ENCODE measurements at places on chromosomes 11 and 22.

GRCh38 chr22:42066937-42067336 is 3.7 kb downstream of the NAGA start:
- no peak for DNase-seq

- DNase-seq: no peak
Observed at GRCh38 chr11:7591987-7592386, 78.2 kb downstream of the PPFIBP2 start.

- no peak for DNase-seq
Observed at GRCh38 chr11:58047818-58048217, 17.1 kb downstream of the OR6Q1 start.

DNA sequence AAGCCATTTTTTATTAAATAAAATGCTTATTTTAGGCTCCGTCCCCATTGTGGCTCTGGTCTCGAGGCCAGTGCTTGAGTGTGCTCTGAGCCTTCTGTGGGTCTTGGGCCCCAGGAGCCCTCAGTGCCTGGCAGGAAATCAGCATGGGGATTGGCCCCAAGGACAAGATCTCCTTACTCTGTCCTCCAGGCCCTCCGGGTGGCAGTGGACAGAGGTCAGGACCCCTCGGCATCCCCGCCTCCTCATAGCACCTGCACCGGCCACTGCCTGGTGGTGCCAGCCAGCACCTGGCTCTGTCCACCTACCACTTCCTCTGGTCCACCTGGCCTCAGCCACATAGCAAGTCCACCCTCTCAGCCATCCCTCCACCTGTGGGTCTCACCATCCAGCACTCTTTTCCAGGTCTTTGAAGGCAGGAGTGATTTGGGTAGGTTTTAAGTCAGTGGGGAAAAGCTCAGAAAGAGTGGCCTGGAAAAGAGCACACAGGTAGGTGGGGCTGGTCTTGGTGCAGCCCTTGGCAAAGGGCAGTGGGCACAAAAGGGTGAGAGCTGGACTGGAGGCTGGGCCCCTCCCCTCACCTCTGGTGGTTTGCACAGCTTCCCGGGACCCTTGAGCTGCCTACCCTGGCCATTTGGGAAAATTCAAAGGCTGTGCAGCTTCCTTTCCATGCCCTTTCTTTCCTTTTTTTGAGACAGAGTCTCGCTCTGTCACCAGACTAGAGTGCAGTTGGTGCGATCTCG is 3.5 kb downstream of the CLDN5 start:
- DNase-seq: no peak

DNA sequence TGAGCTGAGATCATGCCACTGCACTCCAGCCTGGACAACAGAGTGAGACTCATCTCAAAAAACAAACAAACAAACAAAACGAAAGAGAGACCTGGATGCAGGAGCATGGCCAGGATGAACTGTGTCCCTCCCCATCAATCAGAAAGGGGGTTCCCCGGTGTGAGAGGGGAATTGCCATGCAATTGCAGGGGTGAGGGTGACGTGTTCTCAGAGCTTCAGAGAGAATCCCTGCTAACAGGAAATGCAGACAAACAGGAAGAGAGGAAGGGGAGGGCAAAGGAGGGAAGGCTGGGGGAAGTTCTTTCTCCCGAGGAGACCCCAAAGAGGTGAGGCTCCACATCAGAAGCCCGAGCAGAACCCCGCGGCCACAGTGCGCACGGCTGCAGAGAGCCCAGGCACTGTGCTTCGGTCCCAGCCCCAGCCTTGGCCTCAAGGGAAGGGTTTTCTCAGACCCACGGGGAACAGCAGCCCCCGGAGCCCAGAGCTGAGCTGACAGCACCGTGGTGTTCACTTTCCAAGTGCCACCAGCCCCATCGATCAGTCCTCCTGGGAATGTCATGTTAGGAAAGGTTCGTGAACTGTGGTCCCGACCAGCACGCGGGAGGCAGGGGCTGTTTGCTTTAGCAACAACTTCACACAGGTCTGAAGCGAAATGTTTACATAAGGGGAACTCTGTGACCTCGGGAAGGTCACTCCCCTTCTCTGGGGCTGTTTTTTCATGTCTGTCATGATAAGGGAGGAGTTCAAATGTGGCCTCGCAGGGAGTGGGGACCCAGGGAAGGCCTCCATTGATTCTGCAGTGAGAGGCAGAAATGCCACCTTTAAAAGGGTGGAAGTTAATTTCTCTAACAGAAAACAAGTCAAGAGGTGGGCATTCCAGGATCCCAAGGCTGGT is 108.0 kb upstream of the ANO1 start:
- DNase-seq: no peak

- no peak for DNase-seq
Observed at GRCh38 chr11:46663277-46663940, 37.0 kb downstream of the ARHGAP1 start.

- no peak for DNase-seq
Observed at GRCh38 chr11:42598341-42598740, 713.5 kb upstream of the API5 start.

DNA sequence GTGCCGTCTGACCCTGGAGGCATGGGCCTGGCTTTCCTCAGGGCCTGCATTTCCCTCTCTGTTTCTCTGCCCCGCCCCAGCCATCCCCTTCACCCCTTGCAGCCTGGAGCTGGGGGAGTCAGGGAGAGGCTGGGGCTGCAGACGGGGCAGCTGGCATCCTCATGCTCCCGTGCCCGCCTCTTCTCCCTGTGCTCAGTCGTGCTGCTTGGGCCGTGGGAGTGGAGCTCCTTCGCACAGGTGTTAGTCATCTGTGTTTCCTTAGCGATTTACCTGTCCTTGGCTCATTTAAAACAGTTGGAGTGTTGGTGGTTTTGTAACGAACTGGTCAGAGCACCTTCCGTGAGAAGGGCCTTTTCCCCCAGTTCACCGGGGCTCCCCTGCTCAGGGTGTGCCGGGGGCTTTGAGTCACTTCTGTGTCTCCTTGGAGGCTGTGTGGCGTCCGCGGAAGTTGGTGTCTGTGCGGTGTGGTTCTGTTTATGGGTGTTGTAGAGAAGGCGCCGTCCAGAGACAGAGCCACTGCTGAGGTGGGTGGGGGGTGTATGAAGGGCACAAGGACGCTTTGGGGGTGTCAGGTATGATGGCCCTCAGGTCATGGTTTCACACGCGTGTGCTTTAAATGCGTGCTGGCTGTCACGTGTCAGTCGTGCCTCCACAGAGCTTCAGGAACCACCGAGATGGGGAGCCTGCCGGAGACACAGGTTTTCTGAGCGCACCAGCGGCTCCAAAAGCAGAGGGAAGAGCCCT is 19.5 kb downstream of the BRSK2 start:
- DNase-seq: no peak

DNA sequence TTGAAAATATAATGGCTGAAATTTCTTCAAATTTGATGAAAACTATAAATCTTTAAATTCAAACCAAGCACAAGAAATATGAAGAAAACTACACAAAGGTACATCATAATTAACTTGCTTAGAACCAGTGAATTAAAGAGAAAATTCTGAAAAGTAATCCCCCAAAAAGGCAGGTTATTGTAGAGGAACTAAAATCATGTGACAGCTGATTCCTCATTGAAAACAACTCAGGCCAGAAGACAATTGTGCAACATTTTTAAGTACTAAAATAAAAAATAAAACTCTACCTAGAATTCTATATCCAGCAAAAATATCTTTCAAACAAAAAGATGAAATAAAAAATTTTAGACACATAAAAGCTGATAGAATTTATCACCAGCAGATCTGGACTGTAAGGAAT is 90.3 kb downstream of the SOX6 start:
- no peak for DNase-seq

DNA sequence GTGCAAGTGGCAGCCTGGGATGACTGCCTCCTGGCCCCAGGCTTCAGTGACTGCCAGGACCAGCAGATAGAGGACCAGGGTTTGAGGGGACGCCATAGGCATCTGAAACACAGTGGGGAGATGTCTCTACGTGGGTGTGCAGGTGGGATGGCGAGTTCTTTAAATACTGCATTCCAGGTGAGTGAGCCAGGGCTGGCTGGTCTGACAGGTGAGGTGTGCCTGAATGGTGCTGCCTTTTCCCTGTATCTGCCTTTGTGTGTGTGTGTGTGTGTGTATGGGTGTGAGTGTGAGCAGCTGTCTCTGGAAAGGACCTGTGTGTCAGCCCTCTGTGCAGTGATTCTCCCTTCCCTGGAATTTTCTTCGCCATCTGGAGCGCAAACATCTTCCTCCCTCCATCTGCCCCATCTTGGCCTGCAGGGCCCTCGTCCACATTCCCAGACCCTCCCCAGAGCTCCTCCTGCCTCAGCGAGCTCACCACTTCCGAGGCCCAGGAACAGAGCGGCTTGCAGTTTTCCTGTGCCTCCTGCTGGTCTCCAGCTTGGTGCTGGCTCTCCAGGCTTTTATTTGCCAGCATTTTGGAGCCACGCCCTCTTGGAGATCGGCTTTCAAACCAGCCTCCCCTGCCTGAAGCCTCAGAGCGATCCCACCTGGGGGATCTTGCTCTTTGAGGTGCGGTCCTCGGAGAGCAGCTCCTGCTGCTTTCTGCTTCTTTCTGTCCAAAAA is at the start of gene GPHA2:
Gene GPHA2 (minus strand): TSS at position 535 of the 723 bp plus-strand sequence. CDS start 433 bp downstream, at position 102.
- no peak for DNase-seq

GRCh38 chr11:122681735-122682134 is 26.2 kb downstream of the UBASH3B start:
- DNase-seq: no peak

- no peak for DNase-seq
Observed at GRCh38 chr11:108983636-108984420, 319.0 kb downstream of the DDX10 start.

DNA sequence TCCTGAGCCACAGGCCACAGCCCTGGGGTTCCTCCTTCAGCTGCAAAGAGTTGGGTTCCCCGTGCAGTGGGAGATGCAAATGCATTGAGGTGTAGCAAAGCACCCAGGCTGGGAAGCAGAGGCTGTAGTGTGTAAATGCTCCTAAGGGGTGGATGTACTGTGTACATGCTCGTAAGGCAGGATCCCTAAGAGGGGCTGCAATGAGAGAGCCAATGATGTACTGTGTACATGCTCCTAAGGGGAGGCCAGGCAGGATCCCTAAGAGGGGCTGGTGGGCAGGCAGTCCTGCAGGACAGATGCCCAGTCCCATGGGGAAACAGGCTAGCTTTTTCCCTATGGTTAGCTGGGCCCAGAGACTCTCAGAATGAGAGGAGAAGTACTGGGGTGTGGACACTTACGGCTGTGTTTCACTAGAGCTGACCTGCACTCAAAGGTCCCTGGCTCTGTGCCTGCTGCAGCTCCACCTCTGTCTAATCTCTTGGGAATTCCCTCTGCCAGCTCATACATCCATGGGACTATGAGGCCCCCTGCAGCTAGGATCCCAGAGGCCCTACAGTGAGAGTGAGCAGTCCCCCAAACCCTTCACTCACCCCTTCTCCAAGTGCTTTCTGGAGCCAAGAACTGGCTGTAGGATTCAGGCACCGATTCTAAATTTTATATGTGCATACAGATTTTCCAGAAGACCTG is 261.9 kb upstream of the LUZP2 start:
- DNase-seq: no peak

DNA sequence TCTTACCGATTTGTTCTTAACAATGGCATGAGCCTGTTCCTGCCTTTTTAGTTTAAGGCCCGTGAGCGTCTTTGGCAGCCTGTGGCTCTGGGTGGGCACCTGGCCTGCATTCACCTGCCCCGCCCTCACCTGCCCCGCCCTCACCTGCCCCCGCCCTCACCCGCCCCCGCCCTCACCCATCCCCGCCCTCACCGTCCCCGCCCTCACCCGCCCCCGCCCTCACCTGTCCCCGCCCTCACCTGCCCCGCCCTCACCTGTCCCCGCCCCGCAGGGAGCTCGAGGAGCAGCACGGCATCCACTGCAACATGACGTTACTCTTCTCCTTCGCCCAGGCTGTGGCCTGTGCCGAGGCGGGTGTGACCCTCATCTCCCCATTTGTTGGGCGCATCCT is 14.2 kb downstream of the GATD1 start:
- DNase-seq: no peak

GRCh38 chr11:78822931-78823423 is 248.3 kb upstream of the NARS2 start:
- DNase-seq: no peak

GRCh38 chr11:90476442-90477007 is 253.7 kb upstream of the CHORDC1 start:
- no peak for DNase-seq

- no peak for DNase-seq
Observed at GRCh38 chr11:6438979-6439571, 1.7 kb downstream of the HPX start.

DNA sequence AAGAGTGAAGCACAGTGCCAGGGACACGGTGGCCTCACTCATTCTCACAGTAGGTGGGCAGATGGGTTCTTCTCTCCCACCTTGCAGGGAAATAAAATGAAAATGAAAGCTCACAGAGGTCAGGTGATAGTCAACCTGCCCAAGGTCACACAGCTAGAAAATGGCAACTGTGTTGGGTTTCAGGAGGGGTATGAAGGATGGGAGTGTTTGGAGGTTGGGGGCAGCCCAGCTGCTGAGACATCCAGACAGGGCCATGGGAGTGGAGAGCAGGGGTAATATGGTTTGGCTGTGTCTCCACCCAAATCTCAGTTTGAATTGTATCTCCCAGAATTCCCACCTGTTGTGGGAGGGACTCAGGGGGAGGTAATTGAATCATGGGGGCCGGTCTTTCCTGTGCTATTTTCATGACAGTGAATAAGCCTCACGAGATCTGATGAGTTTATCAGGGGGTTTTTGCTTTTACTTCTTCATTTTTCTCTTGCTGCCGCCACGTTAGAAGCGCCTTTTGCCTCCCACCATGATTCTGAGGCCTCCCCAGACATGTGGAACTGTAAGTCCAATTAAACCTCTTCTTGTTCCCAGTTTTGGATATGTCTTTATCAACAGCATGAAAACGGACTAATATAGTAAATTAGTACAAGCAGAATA is 247.0 kb downstream of the TENM4 start:
- no peak for DNase-seq

DNA sequence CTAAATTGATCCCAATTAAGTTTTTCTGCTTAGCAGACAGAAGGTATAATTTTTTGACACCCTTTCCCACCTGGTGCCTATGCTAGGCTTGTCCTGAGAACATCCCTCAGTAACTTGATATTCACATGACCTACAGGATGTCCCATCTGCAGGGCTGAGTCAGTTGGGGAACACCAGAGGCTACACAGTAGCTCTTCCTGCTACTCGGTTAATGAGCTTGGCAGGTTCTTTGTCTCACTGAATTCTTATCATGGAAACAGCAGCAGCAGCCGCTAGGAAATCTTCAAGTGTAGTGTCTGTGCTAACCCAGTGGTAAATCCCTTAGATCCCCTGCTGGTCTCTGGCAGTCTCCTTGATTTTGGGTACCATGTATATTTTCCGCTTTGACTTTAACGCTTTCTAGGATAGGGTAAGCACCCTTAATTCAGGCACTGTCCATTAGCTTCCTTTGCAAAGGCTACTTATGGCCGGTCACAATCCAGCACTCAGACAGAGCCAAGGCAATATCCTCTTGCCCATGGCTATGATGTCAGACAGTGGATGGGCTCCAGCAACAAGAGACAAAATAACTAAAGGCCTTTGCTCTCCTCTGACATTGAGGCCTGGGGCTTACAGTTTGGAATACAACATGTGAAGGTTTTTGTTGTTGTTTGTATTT is 8.5 kb downstream of the MRPL16 start:
- no peak for DNase-seq

GRCh38 chr11:88553204-88553603 is 215.7 kb upstream of the CTSC start:
- DNase-seq: no peak

GRCh38 chr11:44066732-44067141 is 667 bp downstream of the ACCS start:
- DNase-seq: no peak

GRCh38 chr11:65849771-65850216 is 8.2 kb downstream of the CFL1 start:
- no peak for DNase-seq

Data from stimulated activated CD4-positive, alpha-beta T cell treated with anti-CD3 and anti-CD28 coated beads, Interleukin-1b, Interleukin-23, amount 100 ng/mL, for 1 hour (primary cell).